Psoas muscle (tissue), 8 donors: ENCODE measurements at places on chromosomes 1 and 21. TPM values are rescaled to one million over a fixed set of nuclear protein-coding genes. Genes with fewer than 3 reads are reported as not detected.
A peak's percentile ranks its signal among the peaks of the same experiment; 100 is the strongest.

The TCEA3 gene
- total RNA-seq: 200 TPM

GRCh38 chr1:172753964-172754363, 95.1 kb downstream of the FASLG start:
- DNase-seq: no peak

The DAP3 gene
- total RNA-seq: 120 TPM

DNA sequence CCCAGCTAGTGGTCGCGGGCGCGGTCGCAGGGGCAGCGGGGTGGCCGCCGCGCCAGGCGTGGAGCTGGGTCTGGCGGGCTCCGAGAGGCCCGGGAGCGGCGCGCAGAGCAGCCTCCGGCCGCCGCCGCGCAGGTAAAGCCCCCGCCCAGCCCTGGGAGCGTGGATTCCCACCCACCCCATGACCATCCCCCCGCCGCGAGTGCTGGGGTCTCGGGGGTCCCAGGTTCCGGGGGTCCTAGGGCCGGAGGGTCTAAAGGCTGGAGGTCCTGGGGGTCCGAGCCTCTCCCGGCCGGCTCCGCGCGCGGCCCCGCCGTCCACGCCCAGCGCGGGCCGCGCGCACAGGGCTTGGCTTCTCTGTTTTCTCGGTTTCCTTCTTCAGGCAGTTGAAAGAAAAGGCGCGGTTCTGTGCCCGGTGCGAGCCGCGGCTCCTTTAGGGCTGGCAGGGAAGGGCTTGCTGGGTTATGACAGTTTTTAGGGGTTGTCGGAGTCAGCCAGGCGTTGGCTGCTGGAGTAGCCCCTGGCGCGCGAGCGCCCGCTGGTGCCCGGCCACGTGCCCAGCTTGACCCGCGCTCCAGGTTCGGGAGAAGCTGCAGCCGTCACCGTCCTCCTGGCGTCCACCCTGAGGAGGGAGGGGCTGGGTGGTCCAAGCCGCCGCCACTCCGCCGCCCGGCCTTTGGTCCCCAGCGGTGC, 359 bp downstream of the LRRC3 start:
- peak; percentile 61 for DNase-seq

- DNase-seq: no peak
Observed at GRCh38 chr1:50976111-50976889, 6.3 kb downstream of the CDKN2C start.

The PALMD gene
- 46.2 TPM for total RNA-seq
